Left ventricle myocardium inferior (tissue), 1 donor: ENCODE measurements at places on chromosomes 6 and 20.

- DNase-seq, result no peak
Observed at GRCh38 chr6:71181565-71181964, 107.0 kb upstream of the OGFRL1 start.

DNA sequence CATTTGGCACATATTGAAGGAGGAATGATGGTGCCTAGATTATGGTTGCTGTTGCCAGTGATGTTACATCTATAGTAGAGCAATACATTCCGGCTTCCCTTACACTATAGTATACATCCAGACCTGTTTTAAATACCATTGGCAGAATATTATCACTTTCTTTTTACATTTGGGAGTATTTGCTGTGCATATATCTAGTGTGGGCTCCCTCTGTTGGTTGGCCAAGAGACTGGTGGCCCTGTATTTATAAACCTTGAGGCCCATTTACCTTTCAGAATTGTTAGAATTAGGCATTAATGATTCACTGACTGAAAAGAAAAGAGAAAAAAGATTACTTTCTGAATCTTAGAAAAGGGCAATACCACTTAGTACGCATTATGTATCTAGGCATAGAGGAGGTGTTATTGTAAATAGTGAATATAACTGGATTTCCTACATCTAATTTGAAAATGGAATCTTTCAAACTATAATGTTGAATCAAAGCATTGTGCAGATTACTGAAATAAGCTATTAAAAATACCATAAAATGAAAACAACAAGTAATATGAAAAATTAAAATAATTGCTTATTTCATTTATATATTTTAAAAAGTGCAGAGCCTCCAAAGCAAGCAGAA is 628.8 kb upstream of the MAN1A1 start:
- DNase-seq, result no peak

DNA sequence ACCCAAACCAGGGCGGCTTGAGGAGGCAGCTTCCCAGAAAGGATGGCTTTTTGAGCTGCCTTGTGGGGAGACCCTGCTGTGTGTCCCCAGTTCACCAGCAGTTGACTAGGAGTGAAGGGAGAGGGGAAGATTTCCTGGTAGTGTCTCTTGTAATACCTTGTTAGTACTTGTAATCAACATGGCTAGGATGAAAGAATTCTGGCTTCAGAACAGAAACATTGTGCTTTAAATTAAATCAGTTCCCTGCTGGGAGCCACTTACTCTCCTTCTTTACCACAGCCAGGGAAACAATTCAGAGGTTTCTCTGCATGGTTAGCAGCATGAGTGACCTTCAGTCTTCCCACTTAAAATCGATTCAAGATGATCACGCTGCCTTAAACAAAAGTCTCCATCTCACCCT is 525.4 kb upstream of the ID4 start:
- no peak for DNase-seq

DNA sequence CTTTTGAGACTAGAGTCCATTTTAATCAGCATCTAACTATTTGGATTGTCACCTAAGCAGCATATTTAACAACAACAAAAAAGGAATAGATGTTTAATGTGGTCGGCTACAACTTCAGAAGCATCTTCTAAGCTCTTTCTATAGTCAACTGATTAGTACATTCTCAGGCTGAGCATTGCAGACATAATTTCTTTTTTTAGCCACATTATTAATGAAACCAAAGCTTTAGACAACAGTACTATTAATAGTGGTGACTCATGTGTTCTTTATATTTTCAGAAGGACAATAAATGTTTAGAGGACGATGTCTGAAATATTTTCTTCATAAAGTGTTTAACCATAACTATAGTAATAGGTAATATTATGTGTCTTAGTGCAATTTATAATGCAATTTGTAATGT is 52.4 kb downstream of the TPD52L1 start:
- no peak for DNase-seq

DNA sequence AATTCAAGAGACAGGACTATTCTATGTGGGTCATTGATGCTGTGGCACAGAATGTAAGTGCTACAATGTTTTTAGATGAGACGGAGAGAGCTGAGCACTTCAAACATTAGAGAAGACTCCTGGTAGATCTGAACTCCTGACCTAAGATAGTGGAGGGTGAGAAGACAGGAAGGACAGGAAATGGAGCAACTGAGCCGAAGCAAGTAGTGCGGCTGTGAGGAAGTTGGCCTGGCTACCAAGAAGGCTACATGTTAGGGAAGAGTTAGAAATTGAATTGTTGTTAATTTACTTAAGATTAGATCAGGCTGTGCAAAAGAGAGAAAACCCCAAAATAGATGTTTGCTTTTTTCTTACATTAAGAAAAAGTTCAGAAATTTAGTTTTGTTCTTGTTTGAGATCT is 14.4 kb upstream of the MLIP start:
- DNase-seq, result no peak

GRCh38 chr20:38112930-38113294 is 52.2 kb downstream of the TGM2 start:
- DNase-seq, result no peak

GRCh38 chr6:33785778-33786177 is 3.2 kb downstream of the LEMD2 start:
- no peak for DNase-seq

DNA sequence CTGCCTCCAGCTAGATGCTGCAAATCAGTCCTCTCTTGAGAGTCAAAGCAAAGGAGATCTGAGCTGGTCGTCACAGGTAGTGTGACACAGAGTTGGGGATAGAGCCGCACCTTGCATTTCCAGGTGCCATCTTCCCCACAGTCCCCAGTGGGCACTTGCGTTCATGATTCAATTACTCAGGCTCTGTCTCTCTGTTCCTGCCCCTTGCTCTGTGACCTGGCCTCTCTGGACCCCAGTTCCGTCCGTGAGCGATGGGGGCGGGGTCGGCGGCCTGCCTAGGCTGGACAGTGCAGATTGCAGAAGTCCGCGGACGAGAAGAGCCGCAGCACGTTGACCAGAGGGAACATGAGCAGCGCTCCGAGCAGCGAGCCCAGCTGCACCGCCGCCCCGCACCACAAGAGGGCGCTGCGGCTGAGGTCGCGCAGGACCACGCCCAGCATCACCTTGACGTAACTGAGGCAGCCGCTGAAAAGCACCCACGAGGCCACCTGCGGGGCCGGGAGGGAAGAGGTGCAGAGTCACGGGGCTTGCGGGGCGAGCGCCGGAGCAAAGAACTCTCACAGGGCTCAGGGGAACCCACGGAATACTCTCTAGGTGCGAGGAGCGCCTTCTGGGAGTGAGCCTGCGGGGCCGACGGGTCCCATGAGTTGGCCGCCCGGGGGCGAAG is 7.4 kb downstream of the SLC52A3 start:
- no peak for DNase-seq

DNA sequence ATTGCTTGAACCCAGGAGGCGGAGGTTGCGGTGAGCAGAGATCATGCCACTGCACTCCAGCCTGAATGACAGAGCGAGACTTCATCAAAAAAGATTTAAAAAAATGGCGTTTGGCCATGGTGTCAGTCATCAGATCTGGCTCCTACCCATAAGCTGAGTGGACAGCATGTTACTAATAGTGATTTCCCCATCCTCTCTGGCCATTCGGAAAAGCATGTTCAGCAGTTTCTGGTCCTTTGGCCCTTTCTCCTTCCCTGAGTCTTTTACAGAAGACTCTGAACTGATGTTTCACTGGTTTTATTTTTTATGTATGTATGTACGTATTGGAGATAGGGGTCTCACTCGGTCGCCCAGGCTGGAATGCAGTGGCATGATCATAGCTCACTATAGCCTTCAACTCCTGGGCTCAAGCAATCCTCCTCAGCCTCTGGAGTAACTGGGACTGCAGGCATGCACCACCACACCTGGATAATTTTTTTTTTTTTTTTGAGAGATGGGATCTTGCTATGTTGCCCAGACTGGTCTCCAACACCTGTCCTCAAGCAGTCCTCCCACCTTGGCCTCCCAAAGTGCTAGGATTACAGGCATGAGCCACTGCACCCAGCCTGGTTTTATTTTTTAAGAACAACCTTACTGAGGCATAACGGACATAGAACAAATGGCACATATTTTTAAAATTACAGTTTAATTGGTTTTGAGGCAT is 84.2 kb upstream of the CNKSR3 start:
- DNase-seq, result no peak

- no peak for DNase-seq
Observed at GRCh38 chr6:44740566-44741120, 353.1 kb downstream of the CDC5L start.

DNA sequence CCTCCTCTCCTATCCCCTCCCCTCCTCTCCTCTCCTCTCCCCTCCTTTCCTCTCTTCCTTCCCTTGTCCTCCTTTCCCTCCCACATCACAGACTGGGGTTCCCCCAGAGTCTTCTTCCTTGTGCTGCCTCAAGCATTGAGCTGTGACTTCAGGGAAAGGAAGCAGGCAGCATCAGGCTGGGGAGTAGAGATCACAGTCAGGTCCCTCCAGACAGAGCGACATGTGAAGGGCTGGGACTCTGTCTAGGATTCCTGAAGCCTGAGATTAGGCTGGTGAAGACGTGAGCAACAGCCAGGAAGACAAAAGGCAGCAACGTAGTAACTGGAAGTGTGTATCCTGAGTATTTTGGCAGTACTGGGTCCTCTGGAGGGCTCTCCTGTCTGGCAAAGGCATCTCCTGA is 265.4 kb upstream of the SUPT3H start:
- DNase-seq, result no peak

DNA sequence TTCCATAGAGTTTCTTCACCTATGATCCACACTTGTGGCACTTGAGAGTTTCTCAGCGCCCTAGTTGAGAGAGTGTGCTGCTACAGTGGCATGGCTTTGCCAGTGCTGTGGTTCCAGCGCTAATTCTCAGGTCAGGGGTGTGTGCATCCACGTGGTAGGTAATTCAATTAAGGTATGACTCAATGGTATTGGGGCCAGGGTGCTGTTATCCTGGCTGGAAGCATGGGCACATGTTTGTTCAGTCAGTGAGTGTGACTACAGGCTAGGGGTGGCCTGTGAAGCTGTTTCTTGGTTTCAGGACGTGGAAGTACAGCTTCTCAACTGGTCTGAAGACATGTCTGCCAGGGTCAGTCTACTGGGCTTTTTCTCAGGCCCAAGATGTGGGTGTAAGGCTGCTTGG is 3.0 kb upstream of the SEMG2 start:
- no peak for DNase-seq

DNA sequence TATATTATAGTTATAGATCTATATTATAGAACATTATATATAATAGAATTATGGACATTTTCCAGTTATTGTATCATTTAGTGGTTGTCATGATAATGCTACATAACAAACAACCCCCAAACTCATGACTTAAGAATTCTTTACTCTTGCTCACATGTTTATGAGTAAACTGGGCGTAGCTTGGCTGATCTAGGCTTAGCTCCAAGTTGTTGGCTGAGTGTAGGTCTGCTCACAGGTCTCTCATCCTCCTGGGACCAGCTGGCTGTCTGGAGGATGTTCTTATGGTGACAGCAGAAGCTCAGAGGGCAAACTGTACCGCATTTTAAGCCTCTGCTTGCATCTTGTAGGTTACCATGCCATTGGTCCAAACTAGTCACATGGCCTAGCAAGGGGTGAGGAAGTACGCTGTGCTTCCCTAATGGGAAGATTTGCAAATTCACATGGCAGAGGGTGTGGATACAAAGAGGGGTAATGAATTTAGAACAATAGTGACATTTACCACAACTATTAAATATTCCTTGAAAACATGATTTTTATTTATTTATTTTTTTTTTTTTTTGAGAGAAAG is 34.2 kb downstream of the ARHGAP40 start:
- DNase-seq, result no peak

GRCh38 chr20:33771938-33772337 is 39.2 kb upstream of the CHMP4B start:
- no peak for DNase-seq

- DNase-seq, result no peak
Observed at GRCh38 chr20:58137651-58138265, 90.7 kb downstream of the ANKRD60 start.

- DNase-seq, result no peak
Observed at GRCh38 chr6:151388997-151389617, 2.3 kb downstream of the ZBTB2 start.

- DNase-seq, result no peak
Observed at GRCh38 chr6:47967843-47968242, 143.2 kb downstream of the PTCHD4 start.

DNA sequence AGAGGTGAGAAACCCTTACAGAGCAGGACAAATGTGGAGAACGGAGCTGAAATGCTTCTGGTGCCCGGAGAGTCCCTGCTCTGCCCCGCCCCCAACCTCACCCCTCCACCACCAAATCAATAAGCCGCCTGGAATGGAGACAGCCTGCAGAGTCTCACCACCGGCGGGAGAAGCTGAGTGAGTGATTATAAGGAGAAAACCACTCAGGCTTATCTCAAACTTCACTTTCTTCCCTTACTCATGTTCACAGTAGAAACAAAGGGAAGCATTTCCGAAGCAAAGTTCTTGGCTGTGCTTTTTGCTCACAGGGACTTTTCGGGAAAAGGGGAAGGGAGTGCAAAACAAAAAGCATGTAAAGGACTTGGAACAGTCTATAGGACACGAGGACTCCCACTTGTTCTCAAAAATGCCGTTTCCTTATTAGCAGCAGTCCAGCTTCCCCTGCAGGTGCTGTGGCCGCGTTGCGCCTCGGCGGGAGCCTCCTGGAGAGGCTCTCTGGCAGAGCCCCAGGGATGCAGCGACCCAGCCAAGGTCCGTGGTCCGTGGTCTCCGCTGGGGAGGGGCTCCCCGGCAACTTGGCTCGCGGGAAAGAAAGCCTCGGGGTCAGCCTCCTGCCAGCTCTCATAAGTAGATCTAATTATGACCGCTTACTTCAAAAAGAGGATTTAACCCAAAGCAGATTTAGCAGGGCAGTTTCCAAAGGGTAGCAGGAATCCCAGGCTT is 64.8 kb upstream of the TMEM30A start:
- peak; percentile 36 for DNase-seq

GRCh38 chr6:11174242-11174611 is 58.2 kb downstream of the NEDD9 start:
- no peak for DNase-seq

DNA sequence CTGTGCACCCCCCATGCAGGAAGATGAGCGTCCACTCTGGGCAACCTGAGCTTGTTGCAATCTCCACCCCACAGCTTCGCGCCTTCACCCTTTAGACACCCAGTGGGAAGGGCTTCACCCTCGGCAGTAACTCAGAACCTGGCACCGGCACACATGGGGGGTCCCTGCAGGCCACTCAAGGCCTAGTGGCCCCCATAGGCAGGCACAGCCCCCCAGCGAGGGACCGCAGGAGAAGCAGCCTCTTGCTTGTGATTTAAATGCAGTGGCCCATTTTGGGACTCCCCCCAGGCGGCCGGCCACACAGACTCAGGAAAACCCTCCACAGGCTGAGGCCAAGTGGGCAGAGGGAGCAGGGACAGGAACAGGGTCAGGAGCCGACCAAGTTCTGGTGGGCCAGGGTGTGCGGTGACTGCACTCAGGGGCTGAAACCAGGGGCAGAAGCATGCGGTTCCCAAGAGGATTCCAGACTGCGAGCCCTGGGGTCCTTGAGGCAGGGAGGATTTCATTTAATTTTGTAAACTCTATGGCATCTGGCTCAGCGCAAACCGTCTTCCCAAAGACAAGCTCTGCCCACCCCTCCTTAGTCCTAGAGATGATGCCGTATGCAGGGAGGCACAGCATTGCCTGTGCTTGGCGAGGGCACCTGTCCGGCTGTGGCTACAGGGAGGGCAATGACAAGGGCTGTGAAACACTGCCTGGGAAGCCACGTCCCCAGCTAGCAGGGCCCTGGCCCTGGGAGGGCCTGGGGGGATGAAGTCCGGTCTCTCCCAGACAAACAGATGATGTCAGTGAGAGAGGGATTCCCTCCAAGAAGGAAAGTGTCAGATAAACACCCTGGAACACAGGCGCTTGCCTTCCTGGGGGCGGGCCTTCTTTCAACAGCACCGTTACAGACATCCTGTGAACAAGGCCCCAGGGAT is 52.9 kb upstream of the GPR31 start:
- DNase-seq, result no peak

- peak; percentile 30 for DNase-seq
Observed at GRCh38 chr6:7086488-7086887, 21.3 kb upstream of the RREB1 start.

GRCh38 chr20:38231531-38232121 is 28.9 kb downstream of the KIAA1755 start:
- DNase-seq, result peak; percentile 55
